Type B pancreatic cell (in vitro differentiated cells): ENCODE measurements at places on chromosomes 7 and 10. TPM values are rescaled to one million over a fixed set of nuclear protein-coding genes. Genes with fewer than 3 reads are reported as not detected.

The CEP55 gene
- 7.4 and 14.8 TPM in 2 replicates for total RNA-seq

The CUBN gene
- total RNA-seq = 1.0 and 2.2 TPM in 2 replicates

The ZNF22 gene
- total RNA-seq = 23.5 and 39.0 TPM in 2 replicates

The JCAD gene
- total RNA-seq = 11.0 and 31.0 TPM in 2 replicates

The SVOPL gene
- total RNA-seq = 0.81 TPM in 1 of 2 replicates, not detected in the other

The TSPAN15 gene
- 19.4 and 19.7 TPM in 2 replicates for total RNA-seq

The RBM20 gene
- total RNA-seq = 2.8 and 5.2 TPM in 2 replicates

The DLX5 gene
- total RNA-seq = 21.0 and 37.9 TPM in 2 replicates

The TRPV6 gene
- 5.4 and 8.1 TPM in 2 replicates for total RNA-seq

GRCh38 chr7:76262683-76263402 is 39.6 kb upstream of the HSPB1 start:
- no peak for DNase-seq

DNA sequence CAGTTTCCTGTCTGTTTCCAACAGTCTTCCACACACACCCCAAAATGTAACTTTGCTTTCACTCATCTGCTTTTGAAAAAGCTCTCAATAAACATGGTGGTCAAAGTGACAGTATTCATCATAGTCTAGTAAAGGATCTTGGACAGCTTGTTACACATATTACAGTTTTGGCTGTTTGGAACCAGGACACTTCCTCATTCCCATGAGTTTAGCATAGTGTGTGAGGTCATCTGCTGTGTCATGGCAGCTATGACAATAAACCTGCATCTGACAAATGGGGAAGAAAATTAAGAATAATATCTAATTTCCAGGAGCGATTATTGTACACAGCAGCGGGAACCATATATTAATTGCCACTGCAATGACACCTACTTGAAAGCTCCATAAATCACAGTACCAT is 184.3 kb upstream of the SLC26A5 start:
- no peak for DNase-seq

DNA sequence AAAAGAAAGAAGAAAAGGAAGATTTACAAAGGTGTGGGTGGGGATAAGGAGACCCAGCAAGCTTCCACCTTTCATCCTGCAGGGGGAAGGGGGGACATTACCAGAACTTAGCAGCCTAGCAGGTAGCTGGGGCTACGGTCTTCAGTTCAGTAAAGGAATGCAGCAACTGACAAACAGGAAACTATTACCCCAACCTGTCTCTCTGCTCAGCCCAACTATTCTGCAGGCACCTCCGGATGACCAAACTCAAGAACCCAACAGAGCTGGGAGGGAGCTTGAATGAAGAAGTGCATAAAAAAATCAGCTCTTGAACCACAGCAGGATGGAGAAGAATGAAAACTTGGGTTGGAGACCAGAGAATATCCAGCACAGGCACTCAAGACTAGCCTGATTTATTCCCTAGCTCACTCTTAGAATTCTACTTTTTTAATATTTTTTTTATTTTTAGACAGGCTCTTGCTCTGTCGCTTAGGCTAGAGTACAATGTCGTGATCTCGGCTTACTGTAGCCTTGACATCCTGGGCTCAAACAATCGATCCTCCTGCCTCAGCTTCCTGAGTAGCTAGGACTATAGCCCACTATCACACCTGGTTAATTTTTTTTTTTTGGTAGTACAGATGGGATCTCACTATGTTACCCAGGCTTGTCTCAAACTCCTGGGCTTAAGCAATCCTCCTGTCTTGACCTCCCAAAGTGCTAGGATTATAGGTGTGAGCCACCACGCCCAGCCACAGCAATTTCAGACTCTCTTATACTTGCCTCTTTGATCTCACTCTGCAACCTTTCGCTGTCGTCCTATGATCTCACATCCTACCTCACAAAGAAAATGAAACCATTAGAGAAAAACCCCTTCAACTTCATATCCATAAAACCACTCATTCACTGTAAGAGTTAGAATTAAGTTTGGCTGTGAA is 18.5 kb upstream of the C10orf67 start:
- DNase-seq = no peak
